B cell (primary cell): ENCODE measurements at places on chromosomes 5 and 9. TPM values are rescaled to one million over a fixed set of nuclear protein-coding genes. Genes with fewer than 3 reads are reported as not detected.

GRCh38 chr9:36470643-36471290, 70.7 kb upstream of the RNF38 start:
- no peaks in the 10 kb centered on the region for H3K27me3 ChIP-seq
- H3K4me3 ChIP-seq, result peak overlapping the region; percentile 63
- no peaks in the 10 kb centered on the region for H3K36me3 ChIP-seq
- peak; percentile 79 for DNase-seq
- peak overlapping the region; percentile 85 for H3K27ac ChIP-seq

- DNase-seq, result no peak
- H3K36me3 ChIP-seq, result no peaks in the 10 kb centered on the region
- H3K4me1 ChIP-seq, result peaks cover 15% of the 10 kb centered on the region
- no peaks in the 10 kb centered on the region for H3K27me3 ChIP-seq
- H3K27ac ChIP-seq, result no peak overlapping the region
These were observed 1.3 kb upstream of the SLC22A5 start for GRCh38 chr5:132368186-132368585.

DNA sequence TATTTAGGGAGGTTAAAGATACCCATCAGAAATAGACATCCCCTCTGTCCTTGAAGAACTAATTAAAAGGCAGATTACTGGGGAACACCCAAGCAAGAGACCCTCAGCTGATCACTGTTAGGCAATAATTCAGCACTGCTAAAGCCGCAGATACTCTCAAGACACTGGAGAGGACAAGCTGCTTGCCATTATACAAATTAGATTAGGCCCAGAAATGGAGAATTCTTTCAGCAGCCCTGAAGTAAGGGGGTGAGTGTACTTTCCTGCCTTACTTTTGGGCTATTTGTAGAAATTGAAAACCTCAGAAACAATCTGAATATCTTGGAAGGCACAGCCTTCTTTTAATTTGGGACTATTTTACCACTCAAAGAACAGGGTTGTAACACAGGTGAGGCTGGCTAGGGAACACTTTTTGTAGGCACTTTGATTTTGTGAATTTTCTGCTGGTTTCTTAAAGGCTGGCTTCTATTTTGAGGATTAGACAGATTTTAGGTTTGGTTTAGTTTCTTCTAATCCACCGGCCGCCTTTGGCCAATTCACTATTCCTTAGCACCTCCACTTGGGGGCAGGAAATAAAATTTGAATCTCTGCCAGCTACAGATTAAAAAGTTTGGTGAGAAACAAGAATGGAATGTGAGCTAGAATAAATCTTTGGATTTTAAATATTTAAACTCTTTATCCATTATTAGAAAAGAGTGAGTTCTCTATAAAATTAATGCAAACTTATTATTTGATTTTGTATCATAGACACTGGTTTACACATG, 106.0 kb downstream of the SMARCA2 start:
- DNase-seq, result no peak
- peak overlapping the region; percentile 27 for H3K27ac ChIP-seq
- H3K4me1 ChIP-seq, result peaks cover 9% of the 10 kb centered on the region
- no peaks in the 10 kb centered on the region for H3K27me3 ChIP-seq
- peaks cover 74% of the 10 kb centered on the region for H3K36me3 ChIP-seq

PITX1 gene
- not detected in 2 replicates for total RNA-seq

HAPLN1 gene
- not detected in 2 replicates for total RNA-seq

GRCh38 chr5:119058979-119059529, 11.8 kb upstream of the DMXL1 start:
- no peaks in the 10 kb centered on the region for H3K27me3 ChIP-seq
- H3K27ac ChIP-seq, result no peak overlapping the region
- no peak for DNase-seq
- peaks cover 9% of the 10 kb centered on the region for H3K4me1 ChIP-seq
- H3K4me3 ChIP-seq, result no peak overlapping the region

DBH gene
- total RNA-seq, result not detected in 2 replicates

DNA sequence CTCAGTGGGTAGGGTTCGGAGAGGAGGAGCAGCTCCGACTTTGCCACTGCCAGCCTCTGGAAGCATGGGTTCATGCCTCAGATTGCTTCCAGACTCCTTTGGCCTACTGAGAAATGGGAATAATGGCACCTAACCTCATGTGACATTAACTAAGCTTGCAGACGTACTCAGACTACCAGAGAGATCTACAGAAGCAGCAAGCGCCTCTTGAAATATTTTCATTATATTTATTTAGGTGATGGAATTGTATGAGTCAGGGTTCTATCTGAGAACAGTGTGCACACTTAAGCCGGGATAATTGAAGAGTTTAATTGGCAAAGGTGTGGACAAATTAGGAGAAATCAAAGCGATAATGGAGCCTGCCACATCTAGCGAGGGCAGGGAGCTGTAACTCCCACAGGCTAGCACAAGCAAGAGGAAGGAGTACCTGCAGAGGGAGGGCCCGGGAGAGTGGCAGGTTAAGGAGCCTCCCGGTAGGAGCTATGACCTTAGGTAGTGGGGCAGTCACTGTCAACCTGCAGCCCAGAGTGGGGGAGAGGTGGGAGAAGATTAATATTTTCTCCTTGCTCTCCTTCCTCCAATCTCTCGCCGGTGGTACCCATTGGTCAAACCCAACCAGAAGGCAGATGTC, 12.2 kb upstream of the PDZD2 start:
- H3K27ac ChIP-seq, result no peak overlapping the region
- DNase-seq, result no peak
- no peak overlapping the region for H3K4me3 ChIP-seq
- H3K36me3 ChIP-seq, result no peaks in the 10 kb centered on the region
- H3K4me1 ChIP-seq, result no peaks in the 10 kb centered on the region
- no peaks in the 10 kb centered on the region for H3K27me3 ChIP-seq

WDR31 gene
- 0.62 and 1.0 TPM in 2 replicates for total RNA-seq

GRCh38 chr5:14440582-14441431, 140.8 kb upstream of the OTULINL start:
- H3K36me3 ChIP-seq, result peaks cover 44% of the 10 kb centered on the region
- H3K4me1 ChIP-seq, result no peaks in the 10 kb centered on the region
- H3K27ac ChIP-seq, result no peak overlapping the region
- no peak overlapping the region for H3K4me3 ChIP-seq

PAX5 gene
- total RNA-seq, result 275 and 282 TPM in 2 replicates

DNA sequence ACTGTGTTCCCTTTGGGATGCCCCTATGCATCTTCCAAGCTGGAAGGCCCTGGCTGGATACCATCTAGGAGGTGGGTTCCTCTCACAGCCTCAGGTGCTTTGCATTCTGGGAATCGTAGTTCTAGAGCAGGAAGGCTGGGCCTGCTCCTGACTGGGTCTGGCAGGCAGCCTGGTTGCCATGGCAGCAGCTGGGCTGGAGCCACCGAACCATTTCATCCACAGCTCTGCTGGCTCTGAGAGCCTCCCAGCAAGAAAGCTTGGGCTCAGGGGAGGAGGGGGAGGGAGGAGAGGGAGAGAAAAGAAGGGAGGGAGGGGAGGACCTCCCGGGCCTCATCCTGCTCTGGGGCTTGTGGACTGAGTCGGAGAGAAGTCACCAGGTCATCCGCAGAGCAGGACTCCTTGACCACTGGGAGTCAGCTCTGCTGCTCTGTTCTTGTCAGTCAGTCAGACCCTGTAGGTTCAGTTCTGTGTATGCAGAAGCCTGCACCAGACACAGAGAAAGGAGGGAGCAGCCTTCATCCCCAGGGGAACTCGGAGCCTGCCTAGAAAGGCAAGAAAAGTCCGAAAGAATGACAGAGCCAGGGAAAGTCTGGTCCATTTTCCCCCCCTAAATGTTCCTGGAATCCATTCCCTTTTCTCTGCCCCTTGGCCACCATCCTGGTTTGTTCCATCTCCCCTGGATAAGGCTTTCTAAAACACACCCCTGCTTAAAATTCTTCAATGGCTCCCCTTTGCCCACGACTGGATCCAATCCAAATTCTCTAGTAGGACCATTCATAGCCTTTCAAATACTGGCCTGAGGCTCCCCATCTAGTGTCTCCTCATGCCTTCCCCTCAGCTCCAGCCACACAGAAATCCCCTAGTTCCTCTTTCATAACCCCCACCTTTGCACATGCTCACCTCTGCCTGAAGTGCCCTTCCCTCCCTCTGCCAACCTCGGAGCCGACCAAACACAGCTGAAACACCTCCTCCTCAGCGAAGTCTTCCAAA, 65.4 kb upstream of the ARAP3 start:
- H3K27ac ChIP-seq, result peak overlapping the region; percentile 74
- DNase-seq, result peak; percentile 80
- no peak overlapping the region for H3K4me3 ChIP-seq
- H3K27me3 ChIP-seq, result peaks cover 19% of the 10 kb centered on the region
- H3K4me1 ChIP-seq, result peaks cover 21% of the 10 kb centered on the region

NR5A1 gene
- total RNA-seq, result not detected in 2 replicates

DNA sequence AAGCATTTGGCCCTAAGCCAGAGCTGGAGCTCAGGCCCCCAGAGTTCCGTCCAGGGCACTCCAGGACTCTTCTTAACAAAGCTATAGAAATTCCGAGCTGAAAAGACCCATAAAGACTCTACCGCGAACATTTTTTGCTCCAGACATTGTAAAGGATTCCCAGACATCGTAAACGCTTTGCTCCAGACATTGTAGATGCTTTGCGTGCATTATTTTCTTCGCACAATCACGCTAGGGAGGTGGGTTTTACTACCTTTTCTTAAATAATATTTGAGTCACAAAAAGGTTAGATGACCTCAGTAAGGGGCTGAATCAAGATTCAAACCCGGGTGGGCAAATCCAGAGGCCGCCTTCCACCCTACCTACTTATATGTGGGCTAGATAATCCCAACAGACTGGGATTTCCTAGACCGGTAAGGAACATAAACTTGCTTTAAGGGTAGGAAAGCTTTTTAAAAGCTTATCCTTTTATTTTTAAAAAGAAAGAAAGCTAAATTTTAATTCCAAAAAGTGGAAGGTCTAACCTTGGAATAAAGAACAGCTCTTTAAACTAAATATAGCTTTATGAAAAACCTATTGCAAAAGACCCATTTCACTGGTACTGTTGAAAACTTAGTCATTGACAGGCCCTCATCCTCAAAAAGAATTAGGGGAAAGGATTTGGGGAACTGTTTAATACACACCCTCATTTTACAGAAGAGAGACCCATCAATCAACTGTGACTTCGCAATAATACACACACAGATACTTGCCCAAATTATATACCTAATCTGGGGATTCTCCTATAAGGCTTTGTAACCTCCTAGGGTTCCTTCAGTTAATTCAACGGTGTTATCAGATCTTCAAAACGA, 822 bp upstream of the TNIP1 start:
- H3K4me1 ChIP-seq, result peaks cover 83% of the 10 kb centered on the region
- H3K36me3 ChIP-seq, result peaks cover 15% of the 10 kb centered on the region
- H3K4me3 ChIP-seq, result peak overlapping the region; percentile 85
- DNase-seq, result peak; percentile 30

DNA sequence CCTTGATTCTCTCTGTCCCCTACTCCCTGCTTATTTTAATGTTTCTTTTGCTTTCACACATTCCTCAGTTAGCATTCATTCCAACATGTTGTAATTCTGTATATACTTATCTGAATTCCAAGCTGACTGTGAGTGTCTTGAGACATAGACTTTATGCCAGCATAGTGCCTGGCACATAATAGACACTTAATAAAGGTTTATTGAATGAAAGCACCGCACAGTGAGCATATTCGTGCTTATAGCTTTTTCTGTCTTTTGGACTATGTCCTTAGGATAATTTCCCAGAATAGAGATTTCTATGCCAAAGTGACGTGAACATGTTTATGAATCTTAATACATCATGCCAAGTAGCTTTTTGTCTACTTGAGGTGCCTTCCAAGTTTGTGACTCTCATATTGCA, 174.6 kb downstream of the CD180 start:
- no peaks in the 10 kb centered on the region for H3K36me3 ChIP-seq
- H3K27me3 ChIP-seq, result no peaks in the 10 kb centered on the region
- H3K4me1 ChIP-seq, result no peaks in the 10 kb centered on the region
- DNase-seq, result no peak
- H3K4me3 ChIP-seq, result no peak overlapping the region
- no peak overlapping the region for H3K27ac ChIP-seq

GRCh38 chr9:135048046-135048757, 39.3 kb upstream of the OLFM1 start:
- H3K27me3 ChIP-seq, result no peaks in the 10 kb centered on the region
- no peak overlapping the region for H3K27ac ChIP-seq
- peaks cover 8% of the 10 kb centered on the region for H3K4me1 ChIP-seq
- DNase-seq, result no peak

SNCB gene
- total RNA-seq, result not detected in 2 replicates

DNA sequence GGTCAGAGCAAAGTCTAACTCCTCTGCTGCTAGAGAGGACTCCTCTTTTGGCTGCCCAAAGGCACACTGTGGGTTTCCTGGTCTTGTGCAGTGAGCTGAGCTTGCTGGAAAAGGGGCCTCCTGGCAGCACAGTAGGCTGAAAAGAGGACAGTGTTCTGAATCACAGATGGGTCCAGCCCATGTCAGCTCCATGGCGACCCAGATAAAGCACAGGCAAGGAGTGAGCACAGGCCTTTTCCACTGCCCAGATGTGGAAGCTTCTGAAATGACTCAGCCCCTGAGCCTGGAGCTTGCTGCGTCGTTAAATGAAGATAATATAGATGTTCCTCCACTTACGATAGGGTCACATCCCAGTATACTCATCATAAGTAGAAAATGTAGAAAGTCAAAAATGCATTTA, 8.1 kb downstream of the CCDC180 start:
- H3K27ac ChIP-seq, result no peak overlapping the region
- H3K27me3 ChIP-seq, result no peaks in the 10 kb centered on the region
- DNase-seq, result no peak
- peaks cover 16% of the 10 kb centered on the region for H3K36me3 ChIP-seq
- H3K4me1 ChIP-seq, result no peaks in the 10 kb centered on the region

DNA sequence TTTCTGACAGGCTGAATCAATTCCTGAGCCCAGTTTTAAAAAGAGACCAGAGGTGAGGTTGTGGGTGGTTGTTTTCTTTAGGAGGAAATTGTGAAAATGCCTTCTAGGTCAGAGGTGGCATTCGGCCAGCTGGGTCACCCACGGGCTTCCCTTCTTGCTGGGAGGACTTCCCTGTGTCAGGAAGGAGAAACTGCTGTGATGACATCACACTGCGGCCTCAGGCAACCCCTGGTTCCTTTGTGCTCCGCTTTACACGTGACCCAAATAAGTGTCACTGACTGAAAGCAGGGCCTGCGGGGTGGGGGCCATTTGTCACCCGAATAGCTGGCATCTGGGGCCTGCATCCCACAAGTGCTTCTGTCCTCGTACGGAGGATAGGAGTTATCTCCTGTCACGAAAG, 39.7 kb downstream of the FABP6 start:
- H3K27me3 ChIP-seq, result no peaks in the 10 kb centered on the region
- no peaks in the 10 kb centered on the region for H3K36me3 ChIP-seq
- peaks cover 11% of the 10 kb centered on the region for H3K4me1 ChIP-seq
- no peak overlapping the region for H3K4me3 ChIP-seq
- no peak for DNase-seq
- H3K27ac ChIP-seq, result no peak overlapping the region

DNA sequence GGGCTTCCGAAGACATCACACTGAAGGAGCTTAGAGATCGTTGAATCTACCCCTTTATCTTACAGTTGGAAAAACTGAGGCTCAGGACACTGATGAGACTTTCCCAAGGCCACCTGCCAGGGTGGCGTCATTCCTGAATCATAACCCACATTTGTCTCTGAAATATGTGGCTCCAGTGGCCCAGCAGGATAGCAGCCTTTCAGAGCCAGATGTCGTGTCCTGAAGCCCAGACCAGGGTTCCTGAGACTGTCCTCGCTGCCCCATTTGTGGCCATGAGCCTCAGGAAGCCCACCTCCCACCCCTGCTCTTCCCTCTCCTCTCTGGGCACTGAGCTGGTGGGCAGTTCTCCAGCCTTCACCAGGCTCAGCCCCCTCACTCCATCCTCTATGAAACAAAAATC, 2.4 kb downstream of the HMCN2 start:
- no peak overlapping the region for H3K4me3 ChIP-seq
- H3K27me3 ChIP-seq, result peaks cover 4% of the 10 kb centered on the region
- H3K27ac ChIP-seq, result no peak overlapping the region

SLC45A2 gene
- total RNA-seq, result 0.39 TPM in 1 of 2 replicates, not detected in the other
